ENCODE measurements at places on chromosomes 2 and 18. TPM values are rescaled to one million over a fixed set of nuclear protein-coding genes. Genes with fewer than 3 reads are reported as not detected.

The SP5 gene
- not detected for total RNA-seq

The ADD2 gene
- 1.6 TPM for total RNA-seq

The ARHGAP15 gene
- 11.8 TPM for total RNA-seq

The DPYSL5 gene
- total RNA-seq, result not detected

GRCh38 chr2:26302846-26303245 lies 43.1 kb upstream of the SELENOI start:
- no peaks in the 10 kb centered on the region for H3K36me3 ChIP-seq
- H3K4me1 ChIP-seq, result peaks cover 14% of the 10 kb centered on the region
- no peak overlapping the region for H3K27ac ChIP-seq
- no peak for DNase-seq
- H3K4me3 ChIP-seq, result no peak overlapping the region
- H3K27me3 ChIP-seq, result no peaks in the 10 kb centered on the region

GRCh38 chr2:10556271-10557140 lies 108.4 kb upstream of the ODC1 start:
- no peak overlapping the region for H3K4me3 ChIP-seq
- DNase-seq, result no peak
- H3K36me3 ChIP-seq, result no peaks in the 10 kb centered on the region

GRCh38 chr18:27942706-27943105 lies 234.2 kb downstream of the CDH2 start:
- no peaks in the 10 kb centered on the region for H3K36me3 ChIP-seq
- no peak for DNase-seq
- H3K27me3 ChIP-seq, result no peaks in the 10 kb centered on the region
- H3K4me1 ChIP-seq, result no peaks in the 10 kb centered on the region

DNA sequence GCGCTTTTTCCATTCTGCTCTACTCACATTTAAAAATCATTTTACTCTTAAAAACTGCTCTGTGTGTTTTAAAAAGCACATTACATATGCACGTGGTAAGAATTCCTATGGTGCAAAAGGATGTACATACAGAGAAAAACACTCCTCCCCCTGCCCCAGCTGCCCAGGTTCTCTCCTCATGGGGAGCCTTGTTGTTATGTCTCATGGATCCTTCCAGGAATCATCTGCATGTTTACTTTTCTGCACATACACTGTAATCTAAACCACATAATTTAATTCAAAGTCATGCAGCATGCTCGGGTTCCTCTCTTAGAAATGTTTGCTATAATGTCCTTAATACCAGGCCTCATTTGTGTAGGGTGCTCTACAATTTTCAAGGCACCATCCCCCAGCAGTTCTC lies 243.3 kb downstream of the LOXHD1 start:
- H3K36me3 ChIP-seq, result no peaks in the 10 kb centered on the region
- no peak overlapping the region for H3K27ac ChIP-seq
- no peak overlapping the region for H3K4me3 ChIP-seq
- no peak for DNase-seq

DNA sequence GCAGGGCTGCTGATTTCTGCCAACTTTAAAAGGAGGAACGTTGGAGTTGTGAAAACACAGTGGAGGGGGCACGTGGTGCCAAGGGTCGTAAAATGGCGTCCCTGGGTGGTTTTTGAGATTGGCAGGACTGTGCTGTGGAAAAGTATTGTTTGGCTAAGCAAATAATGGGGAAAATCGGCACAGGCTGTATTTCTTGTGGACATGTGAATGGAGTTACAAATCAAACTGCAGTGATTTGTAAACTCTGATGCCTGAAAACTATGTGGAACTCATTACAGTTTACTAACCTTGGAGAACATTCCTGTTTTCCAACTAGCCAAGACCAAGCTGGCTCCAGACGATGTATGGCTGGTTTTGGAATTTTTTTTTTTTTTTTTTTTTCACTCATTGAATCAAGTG lies 68.7 kb downstream of the KCTD1 start:
- no peaks in the 10 kb centered on the region for H3K27me3 ChIP-seq
- no peak for DNase-seq
- H3K27ac ChIP-seq, result peak overlapping the region; percentile 13
- H3K4me3 ChIP-seq, result peak overlapping the region; percentile 47
- H3K4me1 ChIP-seq, result no peaks in the 10 kb centered on the region
- no peaks in the 10 kb centered on the region for H3K36me3 ChIP-seq

GRCh38 chr2:133421516-133422324 lies 146.5 kb downstream of the NCKAP5 start:
- no peaks in the 10 kb centered on the region for H3K36me3 ChIP-seq
- DNase-seq, result no peak
- no peak overlapping the region for H3K27ac ChIP-seq
- H3K4me1 ChIP-seq, result no peaks in the 10 kb centered on the region
- no peaks in the 10 kb centered on the region for H3K27me3 ChIP-seq
